ENCODE measurements at places on chromosomes 11 and 22. TPM values are rescaled to one million over a fixed set of nuclear protein-coding genes. Genes with fewer than 3 reads are reported as not detected.

The RAG2 gene
- total RNA-seq: not detected

The GAL3ST1 gene
- 0.56 TPM for total RNA-seq

The MYO18B gene
- under 0.01 TPM for total RNA-seq

The SPI1 gene
- total RNA-seq: not detected

The NXPE4 gene
- not detected for total RNA-seq

The KDM4D gene
- total RNA-seq: 0.64 TPM

The TMPRSS5 gene
- total RNA-seq: not detected

The IL18 gene
- total RNA-seq: 0.37 TPM

The BDNF gene
- 0.64 TPM for total RNA-seq

The OR4D5 gene
- not detected for total RNA-seq

The OR5T3 gene
- not detected for total RNA-seq

The APOA4 gene
- not detected for total RNA-seq
